Left lobe of liver (tissue), 2 donors: ENCODE measurements at places on chromosomes 7 and 10. TPM values are rescaled to one million over a fixed set of nuclear protein-coding genes. Genes with fewer than 3 reads are reported as not detected.

DNA sequence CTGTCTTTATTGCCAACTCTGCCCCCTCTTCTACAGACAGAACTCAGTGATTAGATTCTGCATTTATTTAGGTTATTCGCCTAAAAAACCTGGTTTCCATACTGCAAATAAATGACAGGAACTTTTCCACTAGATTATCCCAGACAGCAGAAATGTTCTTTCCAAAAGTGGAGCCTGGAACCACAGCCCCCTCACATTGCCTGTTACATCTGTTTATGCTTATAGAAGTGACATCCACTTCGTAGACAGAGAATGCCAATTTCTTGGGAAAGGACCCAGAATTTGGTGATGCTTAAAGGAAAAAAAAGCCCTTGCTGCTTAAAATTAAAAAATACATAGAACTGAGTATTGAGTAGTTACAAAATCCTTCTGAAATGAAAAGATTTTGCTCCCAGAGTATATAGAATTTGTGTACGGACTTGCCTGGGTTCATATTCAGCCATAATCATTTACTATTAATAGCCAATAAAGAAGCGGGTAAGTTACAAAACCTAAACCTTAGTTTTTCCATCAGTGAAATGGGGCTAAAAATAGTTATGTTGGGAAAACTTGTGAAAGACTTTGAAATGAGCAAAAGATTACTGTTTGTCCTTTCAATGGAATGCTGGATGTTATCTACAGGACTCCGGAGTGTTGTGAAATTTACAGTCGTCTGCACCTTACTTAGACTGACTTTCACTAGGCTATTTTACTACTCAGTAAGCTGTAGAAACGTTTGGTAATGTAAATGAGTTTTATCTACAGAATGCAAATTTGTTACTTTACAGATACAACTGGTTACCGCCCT is 1.1 kb upstream of the PPP1R9A start:
- DNase-seq, result no peak

DNA sequence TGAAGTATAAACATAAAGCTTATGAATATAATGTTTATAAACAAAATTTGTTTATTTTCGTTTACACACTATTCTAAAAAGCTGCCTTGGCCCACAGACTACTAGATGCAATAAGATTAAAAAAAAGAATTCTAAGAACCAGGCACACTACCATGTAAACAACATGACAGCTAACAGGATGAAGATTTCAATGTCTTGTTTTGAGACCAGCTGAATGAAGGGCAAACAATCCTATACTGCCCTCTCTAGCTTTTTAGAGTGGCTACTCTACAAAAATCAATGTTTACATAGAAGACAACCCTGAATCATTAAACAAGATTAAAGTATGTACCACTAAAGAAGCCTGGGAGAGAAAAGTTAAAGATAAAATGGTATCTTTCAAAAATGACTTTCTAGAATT is 38.6 kb downstream of the SLC25A40 start:
- DNase-seq, result no peak

DNA sequence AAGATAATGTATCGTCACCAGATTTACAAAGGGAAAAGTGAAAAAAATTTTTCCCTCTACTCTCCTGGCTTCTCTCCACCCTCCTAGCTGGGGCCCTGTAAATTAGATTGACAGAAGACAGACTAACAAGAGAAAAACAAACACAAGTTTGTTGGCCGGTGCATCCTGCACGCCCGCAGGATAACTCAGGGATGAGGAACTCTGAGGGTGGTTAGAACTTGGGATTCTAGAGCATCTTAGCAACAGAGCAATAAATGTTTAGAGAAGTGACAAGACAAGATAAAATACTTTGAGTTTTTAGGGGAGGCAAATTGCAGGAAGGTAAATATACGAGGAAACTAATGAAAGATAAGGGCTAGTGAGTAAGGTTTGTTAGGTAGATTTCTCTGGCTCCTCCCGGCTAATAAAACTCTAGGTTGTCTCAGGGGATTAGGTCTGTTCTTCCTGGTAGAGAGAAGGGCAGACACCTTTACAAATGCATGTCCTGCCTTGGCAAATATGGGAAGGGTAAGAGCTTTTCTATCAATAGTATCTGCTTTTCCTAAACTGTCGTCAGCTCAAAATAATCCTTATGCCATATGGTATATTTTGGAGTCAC is 4.3 kb upstream of the UCN3 start:
- DNase-seq, result no peak

DNA sequence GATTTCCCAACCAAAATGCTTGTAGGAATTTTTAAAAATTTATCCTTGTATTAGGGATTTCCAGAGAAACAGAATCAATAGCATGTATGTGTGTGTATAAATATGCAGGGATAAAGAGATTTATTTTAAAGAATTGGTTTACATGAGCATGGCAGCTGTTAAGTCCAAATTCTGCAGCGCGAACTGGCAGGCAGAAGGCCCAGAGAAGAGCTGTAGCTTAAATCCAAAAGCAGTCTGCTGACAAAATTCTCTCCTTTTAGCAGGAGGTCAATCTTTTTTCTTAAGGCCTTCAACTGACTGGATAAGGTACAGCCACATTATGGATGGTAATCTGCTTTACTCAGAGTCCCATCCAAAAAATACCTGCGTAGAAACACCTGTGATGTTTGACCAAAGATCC is 42.0 kb downstream of the PRR15 start:
- no peak for DNase-seq

DNA sequence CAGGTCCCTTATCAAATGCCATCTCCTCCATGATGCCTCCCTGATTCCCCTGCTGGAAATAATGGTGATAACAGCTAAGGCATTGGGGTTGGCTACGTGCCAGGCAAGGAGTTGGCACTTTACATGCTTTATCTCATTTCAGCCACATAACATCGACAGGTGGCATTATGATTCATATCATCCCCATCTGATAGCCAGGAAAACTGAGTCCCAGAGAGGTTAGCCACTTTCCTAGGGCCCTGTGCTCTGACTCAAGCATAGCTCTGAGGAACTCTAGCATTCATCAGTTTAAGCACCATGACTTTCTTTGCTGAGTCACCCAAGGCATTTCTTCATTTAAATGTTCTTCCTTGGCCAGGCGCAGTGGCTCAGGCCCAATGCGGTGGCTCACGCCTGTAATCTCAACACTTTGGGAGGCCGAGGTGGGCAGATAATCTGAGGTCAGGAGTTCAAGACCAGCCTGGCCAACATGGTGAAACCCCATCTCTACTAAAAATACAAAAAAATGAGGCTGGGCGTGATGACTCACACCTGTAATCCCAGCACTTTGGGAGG is 6.6 kb downstream of the LEP start:
- no peak for DNase-seq

FZD1 gene
- 2.0 TPM for total RNA-seq

SLC18A3 gene
- not detected for total RNA-seq

ZNF365 gene
- not detected for total RNA-seq

SUN3 gene
- not detected for total RNA-seq
